Activated CD4-positive, alpha-beta T cell treated with anti-CD3 and anti-CD28 coated beads, Interleukin-2, amount 50 U/mL, for 48 hours (primary cell): ENCODE measurements at places on chromosomes 6 and 20.
A peak's percentile ranks its signal among the peaks of the same experiment; 100 is the strongest.

DNA sequence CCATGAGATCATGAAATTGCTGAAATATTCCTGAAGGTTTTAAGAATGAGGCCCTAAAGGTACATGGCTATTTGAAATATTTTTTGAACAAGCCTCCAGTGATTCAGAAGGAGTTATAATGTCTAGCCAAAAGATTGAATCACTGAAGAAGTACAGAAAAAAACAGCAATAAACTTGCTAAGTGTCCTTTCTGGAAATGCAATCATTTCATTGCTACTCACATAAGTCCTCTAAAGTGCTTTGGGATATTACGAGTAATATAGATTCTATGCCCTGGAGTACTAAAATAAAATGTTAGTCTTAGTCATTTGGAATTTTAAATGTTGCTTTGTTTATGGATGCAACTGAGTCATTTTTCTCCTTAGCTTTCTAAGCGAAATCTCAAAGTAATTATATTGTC is 32.7 kb downstream of the CENPW start:
- no peak for DNase-seq

- no peak for DNase-seq
Measured at GRCh38 chr6:136762022-136762975, 30.0 kb downstream of the MAP3K5 start.

DNA sequence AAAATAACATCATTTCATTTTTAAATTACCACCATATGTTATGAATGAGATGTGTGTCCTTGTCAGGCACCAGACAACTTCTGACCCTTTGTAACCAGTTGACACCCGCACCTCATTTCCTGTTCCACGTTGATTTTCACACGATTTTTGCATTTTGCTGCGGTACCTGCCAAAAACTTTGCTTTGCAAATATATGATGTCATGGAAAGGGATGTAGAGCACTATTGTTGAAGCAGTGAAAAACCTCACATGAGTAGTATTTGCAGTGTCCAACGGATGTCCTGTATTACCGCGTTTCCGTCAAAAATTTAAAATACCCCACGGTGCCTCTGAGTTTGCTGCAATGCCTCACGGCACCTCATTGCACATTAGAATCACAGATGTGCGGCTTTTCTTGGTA is 115.6 kb downstream of the MTHFD1L start:
- no peak for DNase-seq

DNA sequence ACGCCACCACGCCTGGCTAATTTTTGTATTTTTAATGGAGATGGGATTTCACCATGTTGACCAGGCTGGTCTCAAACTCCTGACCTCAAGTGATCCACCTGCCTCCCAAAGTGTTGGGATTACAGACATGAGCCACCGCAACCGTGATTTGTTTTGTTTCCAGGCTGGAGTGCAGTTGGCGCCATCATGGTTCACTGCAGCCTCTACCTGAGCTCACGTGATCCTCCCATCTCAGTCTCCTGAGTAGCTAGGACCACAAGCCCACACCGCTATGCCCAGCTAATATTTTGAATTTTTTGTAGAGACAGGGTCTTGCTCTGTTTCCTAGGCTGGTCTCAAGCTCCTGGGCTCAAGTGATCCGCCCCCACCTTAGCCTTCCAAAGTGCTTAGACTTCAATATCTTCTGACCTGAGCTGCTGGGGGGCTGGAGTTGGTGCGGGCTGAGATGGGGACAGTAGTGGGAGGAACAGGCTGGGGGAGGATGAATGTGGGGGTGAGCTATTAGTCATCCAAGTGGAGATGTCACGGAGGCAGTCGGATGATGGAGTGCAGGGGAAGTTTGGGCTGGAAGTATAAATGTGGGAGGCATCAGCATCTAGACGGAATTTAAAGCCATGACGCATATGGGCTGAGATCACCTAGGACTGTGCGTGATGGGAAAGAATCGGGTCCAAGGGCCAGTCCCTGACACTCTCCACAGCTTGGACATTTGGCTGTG is 23.1 kb upstream of the ZMYND8 start:
- DNase-seq = no peak

- no peak for DNase-seq
Measured at GRCh38 chr6:16168858-16169257, 40.0 kb downstream of the MYLIP start.

- DNase-seq = no peak
Measured at GRCh38 chr20:4574356-4574690, 147.4 kb upstream of the PRND start.

GRCh38 chr6:112205427-112206109 is 48.8 kb downstream of the LAMA4 start:
- no peak for DNase-seq

- DNase-seq = peak; percentile 2
Measured at GRCh38 chr20:38728191-38728781, 4.0 kb downstream of the SLC32A1 start.

DNA sequence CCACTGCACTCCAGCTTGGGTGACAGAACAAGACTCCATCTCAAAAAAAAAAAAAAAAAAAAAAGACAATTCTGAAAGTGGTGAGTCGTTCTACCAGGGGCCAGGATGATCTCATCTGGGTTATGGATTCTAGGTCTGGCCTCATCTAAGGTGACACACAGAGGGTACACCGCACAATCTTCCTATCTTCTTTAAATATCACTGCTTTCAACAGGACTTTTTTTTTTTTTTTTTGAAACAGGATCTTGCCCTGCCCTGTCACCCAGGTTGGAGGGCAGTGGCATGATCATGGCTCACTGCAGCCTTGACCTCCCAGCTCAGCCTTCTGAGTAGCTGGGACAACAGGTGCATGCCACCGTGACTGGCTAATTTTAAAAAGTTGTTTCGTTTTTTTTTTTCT is 67.7 kb downstream of the SLC16A10 start:
- DNase-seq = peak; percentile 17

GRCh38 chr20:51923633-51924032 is 121.3 kb upstream of the SALL4 start:
- no peak for DNase-seq

- no peak for DNase-seq
Measured at GRCh38 chr6:34386316-34387137, 5.9 kb downstream of the NUDT3 start.

DNA sequence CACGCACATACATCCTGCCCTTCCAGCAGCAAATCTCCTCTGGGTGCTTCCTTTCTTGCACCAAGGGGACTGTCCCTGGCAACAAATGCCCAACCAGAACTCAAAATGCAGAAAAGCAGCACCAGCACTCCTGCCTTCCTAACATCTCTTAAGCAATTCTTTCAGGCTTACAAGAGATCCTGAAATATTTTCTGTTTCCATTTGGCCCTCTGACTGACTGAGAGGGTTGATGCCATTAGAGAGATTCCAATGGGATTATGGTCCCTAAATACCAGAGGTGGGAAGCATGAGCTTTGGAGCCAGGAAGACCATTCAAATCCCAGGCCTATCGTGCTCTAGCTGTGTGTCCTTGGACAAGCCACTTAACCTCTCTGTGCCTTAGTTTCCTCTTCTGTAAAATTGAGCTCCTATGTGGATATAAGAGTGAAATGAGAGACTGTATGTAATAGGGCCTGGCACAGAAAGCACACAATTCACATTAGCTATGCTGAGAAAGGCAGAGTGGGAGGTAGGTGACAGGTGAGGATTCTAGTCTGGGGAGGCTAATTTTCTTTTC is 56.8 kb downstream of the PRDM1 start:
- DNase-seq = no peak

DNA sequence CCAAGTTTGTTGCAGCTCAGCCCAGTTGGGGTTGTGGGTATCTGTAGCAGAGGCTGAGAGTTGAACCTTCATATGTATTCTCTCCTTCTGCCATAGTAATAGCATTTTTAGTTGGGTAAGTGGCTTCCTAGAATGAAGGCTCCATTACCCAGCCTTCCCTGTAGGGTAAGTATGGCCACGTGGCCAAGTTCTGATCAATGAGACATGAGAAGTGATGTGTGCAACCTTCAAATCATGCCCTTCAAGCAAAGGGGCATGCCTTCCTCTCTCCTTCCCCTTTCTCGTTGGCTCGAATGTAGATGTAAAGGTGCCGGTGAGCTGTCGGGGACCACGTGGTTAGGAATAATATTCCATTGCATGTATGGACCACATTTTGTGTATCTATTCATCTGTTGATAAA is 12.7 kb upstream of the TRAF3IP2 start:
- DNase-seq = no peak

- no peak for DNase-seq
Measured at GRCh38 chr20:37007898-37008649, 56.6 kb upstream of the SAMHD1 start.

GRCh38 chr20:64025826-64026412 is 10.1 kb upstream of the C20orf204 start:
- DNase-seq = no peak

DNA sequence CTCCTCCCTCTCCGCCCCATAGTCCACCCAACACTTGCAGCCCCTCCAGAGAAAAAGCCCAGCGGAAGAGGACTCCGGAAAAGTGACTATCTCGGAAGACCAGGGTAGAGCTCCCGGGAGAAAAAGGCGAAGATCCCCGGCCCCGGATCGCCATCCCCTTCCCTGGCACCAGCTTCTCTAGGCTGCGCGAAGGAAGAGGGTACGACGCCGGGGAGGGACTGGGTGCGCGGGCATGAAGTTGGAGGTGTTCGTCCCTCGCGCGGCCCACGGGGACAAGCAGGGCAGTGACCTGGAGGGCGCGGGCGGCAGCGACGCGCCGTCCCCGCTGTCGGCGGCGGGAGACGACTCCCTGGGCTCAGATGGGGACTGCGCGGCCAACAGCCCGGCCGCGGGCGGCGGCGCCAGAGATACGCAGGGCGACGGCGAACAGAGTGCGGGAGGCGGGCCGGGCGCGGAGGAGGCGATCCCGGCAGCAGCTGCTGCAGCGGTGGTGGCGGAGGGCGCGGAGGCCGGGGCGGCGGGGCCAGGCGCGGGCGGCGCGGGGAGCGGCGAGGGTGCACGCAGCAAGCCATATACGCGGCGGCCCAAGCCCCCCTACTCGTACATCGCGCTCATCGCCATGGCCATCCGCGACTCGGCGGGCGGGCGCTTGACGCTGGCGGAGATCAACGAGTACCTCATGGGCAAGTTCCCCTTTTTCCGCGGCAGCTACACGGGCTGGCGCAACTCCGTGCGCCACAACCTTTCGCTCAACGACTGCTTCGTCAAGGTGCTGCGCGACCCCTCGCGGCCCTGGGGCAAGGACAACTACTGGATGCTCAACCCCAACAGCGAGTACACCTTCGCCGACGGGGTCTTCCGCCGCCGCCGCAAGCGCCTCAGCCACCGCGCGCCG is 822 bp downstream of the FOXQ1 start:
- DNase-seq = peak; percentile 14

GRCh38 chr6:132028029-132028428 is 76.9 kb upstream of the CCN2 start:
- no peak for DNase-seq

DNA sequence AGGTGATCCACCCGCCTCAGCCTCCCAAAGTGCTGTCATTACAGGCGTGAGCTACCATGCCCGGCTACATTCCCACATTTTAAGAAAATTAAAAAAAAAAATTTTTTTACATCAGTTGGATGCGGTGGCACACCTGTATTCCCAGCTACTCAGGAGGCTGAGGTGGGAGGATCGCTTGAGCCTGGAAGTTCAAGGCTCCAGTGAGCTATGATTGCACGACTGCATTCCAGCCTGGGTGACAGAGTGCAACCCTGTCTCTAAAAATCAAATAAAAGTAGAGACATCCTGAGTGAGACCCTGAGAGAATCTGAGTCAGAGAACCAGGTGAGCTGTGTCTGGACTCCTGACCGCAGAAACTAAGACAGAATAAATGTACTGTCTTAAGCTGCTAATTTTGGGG is 38.8 kb downstream of the PIM1 start:
- no peak for DNase-seq

DNA sequence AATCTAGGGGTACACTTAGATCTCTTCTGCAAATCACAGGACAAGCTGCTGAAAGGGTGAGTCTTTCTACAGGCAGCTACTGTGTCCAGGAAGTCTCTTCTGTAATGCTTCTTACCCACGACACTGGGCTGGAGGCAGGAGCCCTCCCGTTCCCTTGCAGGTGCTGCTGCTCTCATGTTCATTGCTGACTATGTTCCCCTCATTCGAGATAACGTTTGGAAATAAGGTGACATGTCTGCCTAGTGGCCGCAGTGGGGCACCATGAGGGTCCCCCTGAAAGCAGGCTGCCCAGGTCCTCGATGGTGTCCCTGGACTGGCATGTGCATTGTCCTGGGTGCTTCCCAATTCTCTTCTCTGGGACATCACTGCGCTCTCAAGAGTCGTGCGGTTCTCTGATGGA is 74.7 kb downstream of the SYNJ2 start:
- DNase-seq = no peak

GRCh38 chr6:134882426-134883038 is 67.4 kb downstream of the ALDH8A1 start:
- peak; percentile 53 for DNase-seq

GRCh38 chr6:5706124-5707033 is 300.3 kb downstream of the NRN1 start:
- no peak for DNase-seq

DNA sequence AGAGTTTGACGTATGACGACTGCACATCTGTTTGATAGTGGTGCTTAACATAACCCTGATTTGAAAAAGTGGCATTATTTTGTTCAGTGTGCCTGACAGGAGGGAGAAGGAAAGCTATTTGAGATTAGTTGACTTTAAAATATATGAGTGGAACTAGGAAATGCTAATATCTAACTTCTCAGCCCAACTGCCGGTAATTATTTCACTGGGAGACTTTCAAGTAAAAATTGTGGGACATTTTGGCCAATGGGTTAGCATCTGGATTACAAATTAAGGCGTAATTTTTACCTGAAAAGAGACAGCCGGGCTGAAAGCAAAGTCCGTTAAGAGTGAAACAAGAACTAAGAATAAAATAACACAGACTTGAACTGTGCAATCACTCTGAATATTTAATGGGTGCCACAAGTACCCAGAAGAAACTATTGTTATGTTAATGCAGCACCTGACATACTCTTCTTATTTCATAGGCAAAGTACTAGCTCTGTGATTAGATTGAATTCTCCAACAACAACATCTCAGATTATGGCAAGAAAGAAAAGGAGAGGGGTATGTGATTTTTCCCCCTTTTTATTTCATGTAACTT is 2.0 kb downstream of the HEY2 start:
- DNase-seq = no peak

GRCh38 chr6:109445382-109445781 is 4.9 kb downstream of the SMPD2 start:
- DNase-seq = no peak

DNA sequence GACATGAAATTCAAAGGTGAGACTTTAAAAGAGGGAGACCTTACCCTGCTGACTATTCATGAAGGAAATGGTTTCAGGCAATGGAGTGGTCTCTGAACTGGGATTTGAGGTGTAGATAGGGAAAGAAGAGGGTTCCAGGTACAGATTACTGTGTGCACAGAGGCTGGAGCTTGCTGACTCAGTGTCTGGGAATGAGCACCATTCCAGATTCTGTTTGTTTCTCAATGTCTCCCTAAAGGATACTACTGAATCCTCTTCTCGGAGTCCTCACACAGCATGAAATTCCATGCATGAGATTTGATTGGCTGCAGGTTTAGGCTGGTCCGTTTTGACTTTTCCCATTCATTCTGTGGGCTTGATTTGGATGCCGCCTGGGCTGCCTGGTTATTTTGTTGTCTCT is 49.0 kb downstream of the PPP1R14C start:
- no peak for DNase-seq

GRCh38 chr6:25442898-25443297 is 163.7 kb downstream of the CARMIL1 start:
- DNase-seq = no peak

GRCh38 chr6:36263390-36264000 is 6.4 kb upstream of the PNPLA1 start:
- no peak for DNase-seq

- no peak for DNase-seq
Measured at GRCh38 chr6:150740453-150740852, 125.0 kb upstream of the MTHFD1L start.

- no peak for DNase-seq
Measured at GRCh38 chr6:157954150-157955117, 27.2 kb upstream of the SYNJ2 start.
